ENCODE measurements at places on chromosomes 11 and 22.
A peak's percentile ranks its signal among the peaks of the same experiment; 100 is the strongest.

DNA sequence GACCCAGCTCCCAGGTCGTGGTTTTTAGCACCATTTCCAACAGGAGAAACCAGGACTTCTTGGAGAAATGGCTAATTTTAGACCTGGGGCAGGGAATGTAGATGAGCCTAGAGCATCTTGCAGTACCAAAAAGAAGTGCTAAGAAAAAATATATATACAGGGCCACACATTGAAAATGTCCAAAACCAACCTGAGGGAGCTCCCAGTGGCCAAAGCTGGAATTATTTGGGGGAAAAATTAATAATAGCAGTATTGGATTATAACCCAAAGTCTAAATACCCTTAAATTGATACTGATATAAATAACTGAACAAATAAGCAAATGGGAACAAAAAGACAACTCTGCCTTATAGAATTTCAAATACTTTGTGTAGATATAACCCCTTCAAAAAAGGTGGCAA, 108.0 kb downstream of the PARVA start:
- no peak for DNase-seq

DNA sequence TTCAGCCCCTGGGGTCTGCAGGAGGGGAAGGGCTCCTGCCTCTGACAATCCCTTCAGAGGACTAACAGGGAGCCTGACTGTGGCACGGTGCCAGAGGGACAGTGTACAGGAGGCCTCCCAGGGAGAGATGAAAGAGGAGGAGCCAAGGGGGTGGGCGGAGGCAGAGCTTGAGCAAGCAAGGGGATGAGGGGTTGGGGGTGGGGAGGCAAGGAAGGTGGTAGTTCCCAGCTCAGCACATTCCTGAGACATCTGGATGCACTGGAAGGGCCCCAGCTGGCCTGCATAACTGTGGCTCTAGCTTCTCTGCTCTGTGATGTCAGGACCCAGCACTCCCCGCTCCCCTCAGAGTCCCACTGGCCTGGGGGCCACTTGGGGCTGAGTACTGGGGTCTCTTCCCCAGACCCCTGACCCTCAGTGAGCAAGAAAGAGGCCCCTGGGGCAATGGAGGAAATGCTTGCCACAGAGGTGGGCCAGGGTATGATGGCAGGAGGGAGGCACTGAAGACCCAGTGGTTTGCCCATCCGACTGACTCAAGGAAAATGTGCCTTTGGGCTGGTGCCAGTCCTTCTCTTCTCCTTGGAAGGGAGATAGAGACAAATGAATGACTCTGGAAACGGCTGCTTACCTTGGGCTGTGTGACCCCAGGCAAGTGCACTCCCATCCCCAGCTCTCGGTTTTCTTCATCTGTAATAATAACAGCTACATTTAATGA, 13.3 kb downstream of the CREB3L1 start:
- DNase-seq: peak; percentile 99

DNA sequence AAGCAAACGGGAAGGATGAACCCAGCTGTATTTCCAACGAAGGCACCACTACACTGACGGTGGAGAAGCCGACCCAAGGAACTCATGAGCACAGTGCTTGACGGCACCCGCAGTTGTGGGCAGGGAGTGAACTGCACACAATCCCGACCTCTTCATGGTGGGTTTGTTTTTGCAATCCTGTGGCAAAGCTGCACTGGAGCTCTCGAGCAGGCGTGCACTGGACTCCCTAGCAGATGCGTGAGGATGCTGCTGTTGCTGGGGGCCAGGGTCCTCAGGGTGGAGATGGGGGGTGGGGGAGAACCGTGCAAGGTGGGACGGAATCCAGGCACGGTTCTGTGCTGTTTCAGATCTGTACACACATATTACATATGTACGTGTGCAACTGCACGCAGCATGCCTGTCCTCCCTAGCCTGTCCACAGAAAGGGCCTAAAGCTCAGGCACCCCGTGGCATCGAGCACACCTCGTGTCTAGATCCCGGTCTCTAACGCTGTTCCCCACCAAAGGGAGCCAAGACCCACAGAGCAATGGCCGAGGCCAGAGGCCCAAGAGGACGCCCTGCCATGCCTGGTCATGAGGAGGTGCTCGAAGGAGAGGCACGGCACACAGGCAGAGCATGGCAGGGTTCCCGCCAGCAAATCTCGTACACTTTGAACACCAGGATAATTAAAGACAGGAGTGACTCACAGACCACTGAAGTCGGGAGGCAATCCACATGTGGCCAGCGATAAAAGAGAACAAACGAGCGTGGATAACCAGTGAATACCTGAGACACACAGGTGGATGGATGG, 17.6 kb downstream of the ALG12 start:
- no peak for DNase-seq

DNA sequence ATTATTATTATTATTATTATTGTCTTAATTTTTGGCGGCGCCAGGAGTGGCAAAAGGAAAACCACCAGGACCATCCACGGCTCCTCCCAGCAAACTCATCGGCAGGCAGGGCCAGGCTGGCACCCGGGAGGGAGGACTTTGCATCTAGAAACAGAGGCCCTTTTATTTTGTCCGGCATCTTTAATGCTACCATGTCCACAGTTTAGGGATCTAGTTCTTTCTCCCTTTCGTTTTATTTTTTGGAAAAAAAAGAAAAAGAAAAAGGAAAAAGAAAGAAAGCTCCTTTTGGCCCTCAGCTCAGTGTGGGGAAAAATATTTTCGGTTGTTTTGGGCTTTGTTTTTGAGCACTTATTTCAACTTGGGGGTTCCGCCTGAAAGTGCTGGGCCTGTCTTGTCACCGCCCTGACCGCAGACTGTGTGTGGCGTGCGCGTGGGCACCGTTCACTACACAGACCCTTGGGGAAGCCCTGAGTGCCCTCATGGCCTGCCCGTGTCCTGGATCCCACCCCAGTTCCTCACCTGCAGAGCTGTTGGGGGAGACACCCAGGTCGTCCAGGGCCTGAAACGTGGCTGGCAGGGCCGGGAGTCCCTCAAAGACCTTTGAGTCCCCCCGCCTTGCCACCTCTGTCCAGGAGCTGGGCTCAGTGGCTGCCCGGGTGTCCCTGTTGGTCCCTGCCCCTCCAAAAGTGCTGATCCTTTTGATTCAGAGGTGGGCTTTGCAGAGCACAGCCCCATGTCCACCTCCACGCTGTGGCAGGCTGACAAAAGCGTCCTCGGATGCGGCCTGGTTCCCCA, 69.1 kb upstream of the PPARA start:
- no peak for DNase-seq

- DNase-seq: peak; percentile 83
Measured at GRCh38 chr11:111001986-111002611, 243.4 kb upstream of the POU2AF2 start.

DNA sequence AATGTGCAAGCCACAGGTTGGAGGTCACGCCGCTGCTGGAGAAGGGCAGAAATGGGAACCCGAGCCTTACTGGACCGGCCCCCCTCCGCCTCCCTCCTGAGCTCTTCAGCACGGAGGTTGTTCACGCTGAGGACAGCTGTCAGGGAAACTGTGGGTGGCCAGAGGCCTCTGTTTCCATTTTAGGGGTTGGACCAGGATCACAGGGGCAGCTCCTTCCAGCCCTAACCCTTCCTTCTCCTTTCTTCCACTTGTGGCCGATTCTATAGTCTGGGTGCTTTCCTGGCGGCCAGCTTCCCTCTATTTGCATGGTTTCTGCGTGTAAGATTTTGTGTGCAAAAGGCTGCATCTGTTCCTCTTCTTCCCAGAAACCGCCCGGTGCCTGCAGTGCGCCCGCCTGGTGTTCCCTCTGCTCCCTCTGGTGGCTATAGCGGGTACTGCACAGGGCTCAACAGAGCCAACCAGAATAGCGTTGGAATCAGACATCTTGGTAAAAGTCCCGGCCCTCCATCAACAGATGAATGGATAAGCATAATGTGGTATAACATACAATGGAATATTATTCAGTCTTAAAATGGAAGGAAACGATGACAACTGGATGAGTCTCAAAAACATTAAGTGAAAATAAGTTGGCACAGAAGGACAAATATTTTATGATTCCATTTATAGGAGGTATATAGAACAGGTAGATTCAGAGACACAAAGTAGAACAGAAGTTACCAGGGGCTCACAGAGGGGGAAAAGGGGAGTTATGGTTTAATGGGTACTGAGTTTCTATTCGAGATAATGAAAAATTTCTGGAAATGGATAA, 8.4 kb upstream of the SLC22A8 start:
- DNase-seq: peak; percentile 67

DNA sequence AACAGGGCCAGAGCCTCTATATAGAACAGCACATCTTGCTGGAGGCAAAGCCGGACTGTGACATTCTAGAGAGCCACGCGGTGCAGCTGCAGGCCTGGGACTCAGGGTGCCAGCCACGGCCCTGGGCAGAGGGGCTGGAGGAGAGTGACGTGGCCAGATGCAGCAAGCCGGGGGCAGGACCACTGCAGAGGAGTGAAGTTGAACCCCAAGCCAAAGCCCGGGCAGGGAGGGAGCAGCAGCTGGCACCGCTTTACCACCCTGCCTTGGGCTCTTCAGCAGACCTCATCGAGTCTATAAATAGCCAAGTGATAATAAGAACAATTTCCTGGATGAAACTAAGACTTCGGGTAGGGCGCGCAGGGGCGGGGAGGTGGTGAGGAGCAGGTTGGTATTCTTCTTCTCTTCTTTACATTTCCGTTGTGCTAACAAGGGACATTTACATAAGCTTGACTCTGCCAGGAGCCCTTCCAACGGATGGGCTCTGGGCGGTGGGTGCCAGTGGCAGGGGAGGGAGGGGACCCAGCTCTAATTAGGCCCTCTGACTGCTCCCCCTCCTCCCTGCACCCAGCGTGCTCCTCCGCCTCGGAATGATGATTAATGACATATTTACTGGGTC, 110.2 kb downstream of the ST3GAL4 start:
- no peak for DNase-seq

DNA sequence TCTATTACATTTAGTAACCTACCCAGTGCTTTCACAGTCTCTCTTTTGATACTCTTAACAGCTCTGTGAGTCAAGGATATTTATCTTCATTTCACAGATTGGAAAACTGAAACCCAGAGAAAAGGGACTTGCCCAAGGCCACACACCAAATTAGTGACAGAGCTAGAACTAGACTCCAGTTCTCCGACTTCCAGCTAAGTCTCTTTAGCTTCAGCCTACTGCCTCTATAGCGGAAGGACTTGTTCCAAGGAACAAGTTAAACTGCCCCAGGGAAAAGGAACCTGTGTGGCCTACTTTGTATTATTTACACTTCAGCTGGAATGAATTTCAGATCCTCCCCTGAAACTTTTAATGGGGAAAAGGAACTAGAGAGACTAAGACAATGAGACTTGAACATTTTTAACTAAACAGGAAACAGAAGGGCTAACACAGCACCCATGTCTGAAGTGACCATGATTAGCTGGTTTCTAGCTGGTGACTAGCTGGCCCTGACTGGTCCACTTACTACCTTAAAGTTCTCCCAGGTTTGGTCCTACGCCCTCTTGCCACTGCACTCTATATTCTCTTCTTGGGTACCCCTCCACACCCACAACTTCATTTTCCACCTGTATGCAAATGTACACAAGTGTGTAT, 1.3 kb downstream of the LRRC51 start:
- DNase-seq: no peak

DNA sequence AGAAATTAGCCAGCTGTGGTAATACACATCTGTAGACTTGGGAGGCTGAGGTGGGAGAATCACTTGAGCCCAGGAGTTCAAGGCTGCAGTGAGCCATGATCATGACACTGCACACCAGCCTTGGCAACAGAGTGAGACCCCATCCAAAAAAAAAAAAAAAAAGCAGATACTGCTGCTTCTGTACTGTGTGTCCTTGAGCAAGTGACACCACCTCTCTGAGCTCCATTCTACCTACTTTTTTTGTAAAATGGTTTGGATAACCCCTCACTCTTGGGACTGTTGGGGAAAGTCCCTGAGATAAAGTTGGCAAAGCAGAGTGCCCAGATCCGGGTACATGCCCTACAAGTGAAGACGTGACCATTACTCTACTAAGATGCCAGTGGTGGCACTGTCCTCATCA, 2.7 kb downstream of the SEC14L3 start:
- no peak for DNase-seq

- peak; percentile 24 for DNase-seq
Measured at GRCh38 chr11:70551351-70552166, 153.2 kb downstream of the CTTN start.

- no peak for DNase-seq
Measured at GRCh38 chr22:19330865-19331418, 39.4 kb upstream of the CLTCL1 start.

- no peak for DNase-seq
Measured at GRCh38 chr11:131446590-131447275, 76.3 kb downstream of the NTM start.

GRCh38 chr11:1345737-1346513, 36.5 kb upstream of the TOLLIP start:
- no peak for DNase-seq

DNA sequence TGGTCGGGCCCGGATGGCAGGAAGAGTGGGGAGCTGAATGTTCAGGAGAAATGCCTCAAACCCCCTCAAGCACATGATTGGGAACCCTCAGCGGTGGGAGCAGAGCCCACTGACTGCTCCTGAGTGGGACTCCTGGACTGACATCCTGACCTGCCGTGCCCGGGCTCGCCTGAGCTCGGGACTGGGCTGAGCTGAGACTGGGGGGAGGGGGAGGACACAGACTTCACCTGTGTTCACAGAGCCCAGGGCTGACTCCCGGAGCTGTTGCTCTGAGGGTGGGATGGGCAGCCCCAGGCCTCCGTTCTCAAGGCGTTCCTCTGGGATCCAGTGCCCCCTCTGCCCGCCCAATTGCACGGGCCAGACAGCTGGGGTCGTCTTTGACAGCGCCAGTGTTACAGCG, 24.6 kb downstream of the DAGLA start:
- DNase-seq: no peak

DNA sequence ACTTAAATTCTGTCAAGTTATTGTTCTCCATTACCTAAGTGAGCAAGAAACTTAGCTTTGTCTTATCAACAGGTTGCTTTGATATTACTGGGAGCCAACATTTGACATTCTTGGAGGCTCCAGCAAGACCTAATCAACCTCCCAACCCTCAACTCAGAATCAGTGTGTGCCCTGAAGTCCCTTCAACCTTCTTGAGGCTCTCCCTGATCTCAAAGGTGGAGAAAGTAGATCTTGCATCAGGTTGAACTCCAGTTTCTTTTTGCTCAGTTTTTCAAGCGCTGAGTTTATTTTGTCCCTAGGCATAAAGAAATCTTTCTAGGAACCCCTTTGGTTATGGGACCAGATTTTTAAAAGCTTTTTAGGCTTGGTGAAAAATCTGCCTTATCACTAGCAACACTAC, 1.4 kb downstream of the FAM111A start:
- DNase-seq: no peak

- DNase-seq: no peak
Measured at GRCh38 chr11:110786226-110786902, 74.1 kb upstream of the ARHGAP20 start.

DNA sequence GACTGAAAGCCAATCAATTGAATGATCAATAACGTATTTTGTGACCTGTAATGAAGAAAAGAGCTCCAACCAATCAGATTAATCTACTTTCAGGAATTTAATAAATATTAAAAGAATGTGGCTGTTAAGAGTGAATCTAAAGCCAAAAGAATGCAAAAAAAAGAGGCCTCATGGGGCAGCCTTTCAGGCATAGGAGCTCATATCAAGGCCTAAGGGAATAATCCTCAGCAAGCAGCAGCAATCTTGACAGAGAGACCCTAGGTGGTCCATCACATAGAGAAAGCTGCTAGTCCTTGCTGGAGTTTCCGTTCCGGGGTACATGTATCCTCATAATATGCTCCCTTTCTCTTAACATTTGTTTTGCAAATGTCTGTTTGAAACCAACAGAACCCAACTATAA, 313.1 kb upstream of the PITPNB start:
- DNase-seq: no peak

Measured in AG10803 (cell line).